T-helper 1 cell (primary cell): ENCODE measurements at places on chromosomes 5 and 9.

- no peak for DNase-seq
Observed at GRCh38 chr9:91800473-91801030, 149.5 kb downstream of the ROR2 start.

- no peak for DNase-seq
Observed at GRCh38 chr9:34540827-34541226, 18.0 kb upstream of the ENHO start.

GRCh38 chr5:88952344-88952743, 69.4 kb upstream of the MEF2C start:
- no peak for DNase-seq

DNA sequence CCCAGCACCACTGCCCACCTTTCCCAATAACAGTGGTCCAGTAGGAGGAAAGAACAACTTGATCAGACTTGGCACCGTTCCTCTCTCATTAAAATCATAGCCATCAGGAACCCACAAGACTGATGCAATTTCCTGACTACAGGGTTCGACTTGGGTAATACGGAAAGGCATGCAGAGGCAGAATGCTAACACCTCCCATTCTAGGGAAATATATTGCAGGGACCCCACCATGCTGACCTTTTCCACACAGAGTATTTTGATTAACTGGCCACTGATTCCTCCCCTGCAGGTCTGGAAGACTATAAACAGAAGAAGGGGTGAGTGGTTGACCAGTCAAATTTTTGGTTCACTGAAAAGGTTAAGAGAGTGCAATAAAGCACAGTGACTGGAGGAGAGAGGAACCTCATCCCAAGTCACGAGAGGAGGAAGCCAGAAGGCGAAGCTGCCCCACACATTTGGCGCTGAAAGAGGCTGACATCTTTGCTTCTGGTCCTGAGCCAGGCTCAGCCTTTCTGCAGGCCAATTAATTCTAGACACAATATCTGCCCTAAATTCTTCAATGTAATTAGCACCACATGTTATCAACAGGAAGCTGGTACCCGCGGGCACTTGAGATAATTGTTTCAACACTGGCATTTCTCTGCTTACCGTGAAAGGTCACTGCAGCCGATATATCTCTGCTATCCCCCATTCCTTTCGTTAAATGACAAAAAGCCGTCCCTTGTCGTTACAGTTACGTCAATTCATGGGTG, 64.7 kb upstream of the SPOCK1 start:
- no peak for DNase-seq

DNA sequence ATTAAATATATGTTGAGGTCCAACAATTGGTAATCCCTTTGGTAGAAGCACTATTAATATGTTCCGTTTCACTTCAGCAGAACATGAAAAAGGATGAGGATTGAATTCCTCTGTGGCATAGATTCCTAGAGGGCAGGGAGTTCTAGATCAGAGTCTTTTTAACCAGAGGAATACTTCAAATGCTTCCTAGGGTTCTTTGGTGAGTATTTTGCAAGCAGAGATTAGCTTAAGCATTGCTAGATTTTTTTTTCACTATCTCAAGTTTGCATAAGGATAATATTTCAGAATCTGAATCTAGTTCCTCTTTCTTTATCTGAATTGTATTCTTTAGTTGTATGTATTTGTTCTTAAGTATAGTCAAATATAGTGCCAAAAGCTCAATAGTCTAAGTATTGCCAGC, 116.6 kb upstream of the ADAMTSL1 start:
- no peak for DNase-seq

GRCh38 chr5:60978968-60979367, 34.0 kb downstream of the NDUFAF2 start:
- DNase-seq = no peak

DNA sequence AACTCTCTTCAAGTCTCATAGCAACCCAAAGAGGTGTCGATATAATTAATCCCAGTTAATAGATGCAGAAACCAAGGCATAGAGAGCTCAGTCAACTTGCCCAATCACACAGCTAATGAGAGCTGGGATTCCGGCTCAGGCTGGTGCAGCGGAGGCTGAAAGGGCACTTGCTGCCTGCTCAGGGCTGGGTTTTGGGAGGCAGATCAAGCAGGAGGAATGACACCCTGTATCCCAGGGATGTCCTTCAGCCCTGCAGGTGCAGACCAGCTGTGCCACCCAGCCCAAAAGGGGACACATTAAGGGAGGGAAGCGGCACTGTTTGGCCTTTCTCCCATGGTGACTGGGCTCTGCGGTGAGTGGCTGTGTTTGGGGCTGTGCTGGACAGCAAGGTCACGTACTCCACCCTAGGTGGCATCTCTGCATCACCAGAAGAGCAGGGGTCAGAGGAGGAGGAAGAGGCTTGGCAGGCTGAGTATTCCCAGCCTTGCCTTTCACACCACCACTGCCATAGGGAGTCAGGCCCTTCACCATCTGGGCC, 124.1 kb downstream of the MVB12B start:
- DNase-seq = no peak

GRCh38 chr9:3758816-3759576, 233.2 kb upstream of the RFX3 start:
- DNase-seq = peak; percentile 54

DNA sequence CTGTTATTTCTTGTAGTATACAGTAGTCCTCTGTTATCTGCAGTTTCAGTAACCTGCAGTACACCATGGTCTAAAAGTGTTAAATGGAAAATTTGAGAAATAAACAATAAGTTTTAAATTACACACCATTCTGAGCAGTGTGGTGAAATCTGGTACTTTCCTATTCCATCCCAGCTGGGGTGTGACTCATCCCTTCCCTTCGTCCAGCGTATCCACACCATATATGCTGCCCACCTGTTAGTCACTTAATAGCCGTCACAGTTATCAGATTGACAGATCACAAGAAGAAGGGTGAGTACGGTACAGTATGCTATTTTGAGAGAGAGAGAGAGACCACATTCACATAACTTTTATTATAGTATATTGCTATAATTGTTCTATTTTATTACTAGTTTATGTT, 28.9 kb downstream of the FAM151B start:
- no peak for DNase-seq

DNA sequence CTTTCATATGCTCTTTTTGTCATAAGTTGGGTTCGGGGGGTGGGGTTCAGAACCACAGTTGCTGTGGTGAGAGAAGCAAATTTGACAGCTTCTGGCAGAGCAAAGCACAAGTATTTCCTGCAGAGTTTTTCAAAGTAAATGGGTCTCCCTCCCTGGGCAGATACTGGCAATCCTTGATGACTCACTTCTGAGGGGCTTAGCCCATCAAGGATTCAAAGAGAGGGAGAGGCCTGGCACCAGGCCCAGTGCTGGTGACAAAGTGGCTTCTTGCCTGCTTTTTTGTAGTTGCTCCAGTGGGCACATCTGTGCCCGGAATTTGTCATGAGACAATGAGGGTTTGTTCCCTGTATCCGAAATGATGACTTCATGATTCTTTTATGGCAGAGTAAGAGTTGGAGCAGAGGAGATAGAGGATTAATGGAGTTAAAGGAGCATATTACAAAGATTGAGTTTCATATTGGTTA, 46.6 kb upstream of the TNC start:
- DNase-seq = no peak

GRCh38 chr5:93598091-93599000, 15.3 kb downstream of the NR2F1 start:
- DNase-seq = no peak

DNA sequence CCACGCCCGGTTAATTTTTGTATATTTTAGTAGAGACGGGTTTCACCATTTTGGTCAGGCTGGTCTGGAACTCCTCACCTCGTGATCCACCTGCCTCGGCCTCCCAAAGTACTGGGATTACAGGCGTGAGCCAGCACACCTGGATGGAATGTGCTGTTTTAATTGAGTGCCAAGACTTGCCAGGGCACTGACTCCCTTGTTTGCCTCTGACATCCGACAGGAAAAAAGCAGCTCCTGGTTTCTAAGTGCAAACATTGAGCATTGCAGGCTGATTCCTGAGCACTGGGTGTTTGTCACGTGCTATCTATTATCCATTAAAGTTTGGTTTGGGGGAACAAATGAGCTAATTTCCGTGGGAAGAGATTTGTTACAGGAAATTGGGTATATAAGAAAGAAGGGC, 70.6 kb upstream of the CKMT2 start:
- DNase-seq = no peak

GRCh38 chr9:546797-547223, 294.7 kb upstream of the DMRT1 start:
- no peak for DNase-seq

- no peak for DNase-seq
Observed at GRCh38 chr9:110440172-110440571, 102.5 kb upstream of the TXNDC8 start.

DNA sequence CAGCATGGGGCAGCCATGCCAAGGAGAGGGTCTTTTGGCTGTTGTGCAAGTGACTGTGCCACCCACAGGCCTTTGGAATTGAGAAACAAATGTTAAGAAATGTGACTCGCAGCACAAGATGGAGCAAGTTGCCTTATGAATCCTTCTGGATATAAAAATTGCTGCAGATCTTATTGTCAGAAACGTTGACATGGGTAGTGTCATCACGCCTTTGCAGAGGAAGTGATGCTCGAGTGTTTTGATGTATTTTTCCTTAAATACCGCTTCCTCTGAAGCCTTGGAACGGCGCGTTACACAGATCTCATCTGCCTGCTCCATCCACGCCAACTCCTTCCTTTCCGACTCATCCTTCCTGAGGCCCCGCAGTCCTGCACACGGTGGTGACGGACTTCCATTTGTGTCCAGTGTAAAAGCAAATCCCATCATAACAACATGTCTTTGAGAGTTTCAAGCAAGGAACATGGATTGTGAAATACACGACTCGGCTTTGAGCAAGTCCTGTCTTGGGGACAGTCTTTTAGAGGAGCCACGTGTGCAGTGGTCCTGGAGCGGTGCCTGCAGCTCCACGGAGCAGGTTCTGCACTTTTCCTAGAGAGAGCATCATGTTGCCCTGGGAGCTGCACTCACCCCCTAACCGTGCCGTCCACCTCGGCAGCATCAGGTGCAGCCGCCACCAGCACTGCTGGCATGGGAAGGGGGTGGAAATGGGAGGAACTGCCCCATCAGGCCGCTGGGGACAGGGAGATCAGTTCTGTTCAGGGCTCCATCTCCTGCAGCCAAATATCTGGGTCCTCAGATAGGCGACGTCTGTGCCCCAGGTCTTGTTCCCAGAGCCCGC, 15.1 kb downstream of the ROPN1L start:
- no peak for DNase-seq

DNA sequence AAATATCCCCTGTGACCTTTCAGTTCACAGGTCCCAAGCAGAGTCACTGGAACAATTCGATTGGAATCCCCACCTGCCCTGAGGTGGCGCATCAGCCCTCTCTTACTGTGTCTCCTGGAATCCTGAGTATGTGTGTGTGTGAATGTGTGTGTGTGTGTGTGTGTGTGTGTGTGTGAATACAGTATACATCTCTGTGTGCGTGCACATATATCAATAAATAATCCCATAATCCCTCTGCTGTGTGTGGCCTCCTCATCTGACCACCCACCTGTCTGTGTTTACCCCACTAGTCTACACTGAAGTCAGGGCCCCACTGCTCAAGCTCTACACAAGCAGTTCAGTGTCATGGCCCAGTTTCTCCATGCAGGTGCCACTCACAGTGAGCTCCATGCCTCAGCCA, 187.4 kb downstream of the ERCC6L2 start:
- no peak for DNase-seq

DNA sequence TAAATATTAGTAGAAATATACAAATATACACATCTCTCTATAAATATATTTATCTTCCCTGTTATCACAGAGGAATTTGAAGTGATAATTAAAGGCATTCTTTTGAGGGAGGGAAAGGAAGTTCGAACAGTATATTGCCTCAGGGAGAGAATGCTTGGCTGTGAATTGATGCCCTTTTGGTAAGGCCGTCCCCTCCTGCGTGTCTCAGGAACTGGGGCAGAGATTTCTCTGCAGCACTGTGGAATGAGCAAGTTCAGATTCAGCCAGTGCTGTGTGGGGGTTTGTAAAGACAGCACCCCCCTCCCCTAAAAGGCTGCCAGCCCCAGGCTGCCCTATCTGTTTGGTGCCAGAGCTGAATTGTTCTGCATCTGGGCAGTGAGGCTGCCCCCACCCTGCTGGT, 42.0 kb downstream of the UBE2QL1 start:
- no peak for DNase-seq

- DNase-seq = no peak
Observed at GRCh38 chr9:8428389-8428788, 628.8 kb upstream of the DMAC1 start.

DNA sequence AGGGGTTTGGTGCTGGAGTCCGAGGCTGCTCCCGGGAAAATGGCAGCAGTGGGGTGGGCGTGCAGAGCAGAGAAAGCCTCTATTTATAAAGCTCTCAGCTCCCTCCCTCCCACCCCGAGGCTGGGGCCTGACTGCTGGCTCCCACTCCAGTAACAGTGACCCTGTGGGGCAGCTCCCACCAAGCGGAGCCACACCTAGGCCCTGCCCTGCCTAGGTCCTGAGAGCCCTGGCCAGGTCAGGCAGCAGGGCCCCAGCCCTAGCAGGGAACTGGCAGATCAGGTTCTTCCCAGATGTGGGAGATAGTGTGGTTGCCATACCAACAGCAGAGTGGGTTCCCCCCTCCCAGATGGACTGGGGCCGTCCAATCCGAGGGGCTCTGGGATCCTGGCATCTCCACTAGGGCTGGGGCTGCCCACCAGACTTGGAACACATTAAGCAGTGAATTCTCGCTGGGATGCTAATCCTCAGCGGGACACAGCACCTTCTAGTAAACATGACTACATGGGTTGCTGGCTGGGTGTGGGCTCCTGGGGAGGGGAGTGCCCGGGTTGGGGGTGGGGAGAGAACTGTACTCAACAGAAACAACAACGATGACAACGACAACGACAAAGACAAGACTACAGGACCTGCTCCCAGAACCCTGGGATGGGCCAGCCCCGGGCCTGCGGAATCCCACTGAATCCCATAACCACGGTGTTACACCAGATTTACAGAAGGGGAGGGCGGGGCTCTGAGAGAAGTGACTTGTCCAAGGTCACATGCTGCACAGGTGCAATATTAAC, 1.5 kb downstream of the SH3GLB2 start:
- no peak for DNase-seq

DNA sequence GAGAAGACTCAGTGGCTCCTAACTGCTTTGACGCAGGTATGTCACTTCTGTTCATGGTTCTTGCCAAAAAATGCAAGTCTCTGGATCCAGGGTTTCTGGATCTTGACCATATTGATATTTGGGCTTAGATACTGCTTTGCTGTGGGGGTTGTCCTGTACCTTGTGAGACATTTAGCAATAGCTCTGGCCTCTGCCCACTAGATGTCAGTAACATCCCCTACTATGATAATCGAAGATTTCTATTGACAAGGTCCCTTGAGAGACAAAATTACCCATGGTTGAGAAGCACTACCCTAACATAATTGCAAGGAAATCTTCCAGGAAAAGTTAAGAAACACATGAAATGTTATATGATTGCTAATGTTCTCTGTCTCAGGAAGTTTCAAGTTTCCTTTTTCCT, 285.4 kb downstream of the TMEM232 start:
- DNase-seq = no peak

GRCh38 chr5:143629871-143630659, 181.9 kb upstream of the HMHB1 start:
- DNase-seq = no peak

DNA sequence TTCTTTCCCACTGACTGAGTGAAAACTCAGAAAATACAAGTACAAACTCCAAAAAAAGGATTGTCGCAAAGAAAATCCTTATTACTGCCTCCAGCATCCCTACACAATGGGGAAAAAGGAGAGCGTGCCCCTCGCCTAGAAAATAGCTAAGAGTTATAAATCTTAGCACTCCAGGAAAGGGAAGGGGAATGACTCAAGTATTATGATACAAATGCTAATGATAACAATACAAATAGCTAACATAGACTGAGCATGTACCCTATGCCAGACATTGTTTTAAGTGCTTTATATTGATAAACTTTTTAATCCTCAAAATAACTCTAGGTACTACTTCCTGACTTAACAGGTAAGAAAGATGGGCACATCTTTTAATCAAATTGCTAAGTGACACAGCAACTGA, 70.8 kb upstream of the VCAN start:
- no peak for DNase-seq
